Prostate gland (tissue), 2 donors: ENCODE measurements at places on chromosomes 1 and 21.

GRCh38 chr1:8678673-8679394, 138.6 kb downstream of the RERE start:
- no peak for DNase-seq

GRCh38 chr1:6022193-6022592, 23.5 kb upstream of the KCNAB2 start:
- no peak for DNase-seq

- DNase-seq = no peak
Measured at GRCh38 chr1:19495799-19496526, 10.6 kb upstream of the CAPZB start.

GRCh38 chr21:34630536-34631143, 15.7 kb upstream of the RCAN1 start:
- peak; percentile 22 for DNase-seq
